Activated gamma-delta T cell treated with Interleukin-2 at 50 U/mL for 16 hours (primary cell): ENCODE measurements at places on chromosomes 7 and 10.

GRCh38 chr10:48692748-48693147 is 8.1 kb downstream of the WDFY4 start:
- no peak for DNase-seq

DNA sequence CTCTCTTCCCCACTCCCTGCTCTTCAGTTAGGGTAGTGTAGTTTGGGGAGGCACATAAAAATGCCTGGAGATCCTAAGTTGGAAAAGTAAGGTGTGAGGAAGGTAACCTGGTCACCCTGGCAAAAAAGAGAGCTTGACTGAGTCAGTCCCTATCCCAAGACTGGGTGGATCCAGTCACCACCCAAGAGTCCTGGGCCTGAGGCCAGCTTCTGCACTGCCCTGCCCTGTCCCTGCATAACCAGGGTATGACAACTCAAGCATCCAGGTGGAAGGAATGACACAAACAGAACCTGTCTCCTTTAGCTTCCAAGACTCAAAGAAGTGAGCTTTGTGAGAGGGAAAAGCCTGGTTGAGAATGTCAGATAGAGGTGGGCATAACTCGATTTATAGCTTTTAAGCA is 26.9 kb upstream of the SORBS1 start:
- DNase-seq, result no peak

GRCh38 chr10:66892871-66893270 is 33.0 kb upstream of the LRRTM3 start:
- DNase-seq, result no peak

DNA sequence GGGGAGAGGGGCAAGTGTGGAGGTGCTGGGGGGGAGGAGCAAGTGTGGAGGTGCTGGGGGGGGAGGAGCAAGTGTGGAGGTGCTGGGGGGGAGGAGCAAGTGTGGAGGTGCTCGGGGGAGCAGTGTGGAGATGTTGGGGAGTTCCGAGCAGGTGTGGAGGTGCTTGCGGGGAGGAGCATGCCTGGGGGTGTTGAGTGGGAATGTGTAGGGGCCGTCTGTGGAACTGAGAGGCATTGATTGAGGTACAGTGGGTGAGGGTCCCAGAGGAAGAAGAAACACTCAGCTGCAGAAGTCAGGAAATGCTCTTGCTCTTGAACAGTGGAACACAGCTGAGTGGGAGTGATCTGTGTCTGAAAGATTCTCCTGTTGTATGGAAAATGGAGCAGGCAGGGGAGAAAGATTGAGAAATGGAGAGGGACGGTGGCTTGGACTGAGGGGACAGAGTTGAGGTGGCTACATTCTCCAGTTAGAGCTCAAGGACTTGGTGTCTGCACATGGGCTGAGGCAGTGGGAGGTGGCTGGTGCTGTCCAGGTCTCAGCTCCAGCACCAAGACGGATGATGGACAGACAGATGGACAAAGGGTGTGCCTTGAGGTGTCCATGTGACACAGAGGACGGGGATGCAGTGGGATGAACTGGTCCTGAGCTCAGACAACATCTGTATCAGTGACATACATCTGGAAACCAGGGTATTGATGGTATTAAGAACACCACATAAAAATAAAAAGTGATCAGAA is 25.2 kb upstream of the NCAPG2 start:
- no peak for DNase-seq

GRCh38 chr10:86062647-86063145 is 303.9 kb downstream of the GRID1 start:
- DNase-seq, result no peak

DNA sequence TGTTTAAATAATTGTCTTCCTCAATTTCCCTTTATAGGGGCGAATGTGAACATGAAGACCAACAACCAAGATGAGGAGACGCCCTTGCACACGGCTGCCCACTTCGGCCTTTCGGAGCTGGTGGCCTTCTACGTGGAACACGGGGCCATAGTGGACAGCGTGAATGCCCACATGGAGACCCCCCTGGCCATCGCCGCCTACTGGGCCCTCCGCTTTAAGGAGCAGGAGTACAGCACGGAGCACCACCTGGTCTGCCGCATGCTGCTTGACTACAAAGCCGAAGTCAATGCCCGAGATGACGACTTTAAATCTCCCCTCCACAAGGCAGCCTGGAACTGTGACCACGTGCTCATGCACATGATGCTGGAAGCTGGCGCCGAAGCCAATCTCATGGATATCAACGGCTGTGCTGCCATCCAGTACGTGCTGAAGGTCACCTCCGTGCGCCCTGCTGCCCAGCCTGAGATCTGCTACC is 42.1 kb downstream of the ASB4 start:
- no peak for DNase-seq

- no peak for DNase-seq
Observed at GRCh38 chr7:127514499-127514898, 70.9 kb downstream of the GCC1 start.

DNA sequence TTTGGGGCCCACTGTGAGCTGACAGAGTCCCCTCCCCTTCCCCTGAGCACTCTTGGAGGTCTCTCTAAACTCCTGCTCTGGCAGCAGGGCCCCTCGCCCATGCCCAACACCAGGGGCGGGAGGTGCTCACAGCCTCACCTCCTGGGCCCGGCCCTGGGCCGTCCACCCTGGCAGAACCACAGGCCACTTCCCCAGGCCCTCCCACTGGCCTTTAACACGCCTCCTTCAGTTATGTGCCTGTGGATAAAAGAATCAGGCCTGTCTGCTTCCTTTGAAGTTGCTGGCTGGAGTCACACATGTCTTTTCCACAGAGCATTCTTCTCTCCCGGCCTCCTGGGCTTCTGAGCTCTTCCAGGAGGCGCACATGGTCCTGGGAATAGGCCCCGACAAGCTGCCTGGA is 10.2 kb downstream of the MYL10 start:
- DNase-seq, result no peak

- DNase-seq, result no peak
Observed at GRCh38 chr7:44283381-44284211, 41.8 kb downstream of the CAMK2B start.

GRCh38 chr7:132049462-132050304 is 493.3 kb upstream of the PODXL start:
- no peak for DNase-seq

- DNase-seq, result peak; percentile 66
Observed at GRCh38 chr7:117119192-117119924, 166.1 kb downstream of the ST7 start.

DNA sequence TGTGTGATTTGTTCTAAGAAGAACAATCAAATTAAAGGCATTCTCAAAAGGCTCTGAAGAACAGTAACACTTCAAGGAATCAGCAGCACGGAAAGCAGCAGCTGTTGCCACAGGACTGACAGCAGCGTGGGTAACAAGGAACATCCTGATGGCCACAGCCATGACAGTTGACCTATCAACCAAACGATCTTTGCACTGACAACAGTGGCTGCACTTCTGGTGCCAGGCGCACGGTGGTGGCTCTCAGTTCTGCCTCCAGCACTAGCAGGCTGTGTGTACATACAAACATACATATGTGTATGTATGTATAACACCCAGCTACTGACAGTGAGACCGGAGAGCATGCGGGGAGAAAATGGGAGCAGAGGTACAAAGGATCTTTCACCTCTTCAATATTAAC is 114.1 kb downstream of the ZFAND4 start:
- DNase-seq, result no peak

DNA sequence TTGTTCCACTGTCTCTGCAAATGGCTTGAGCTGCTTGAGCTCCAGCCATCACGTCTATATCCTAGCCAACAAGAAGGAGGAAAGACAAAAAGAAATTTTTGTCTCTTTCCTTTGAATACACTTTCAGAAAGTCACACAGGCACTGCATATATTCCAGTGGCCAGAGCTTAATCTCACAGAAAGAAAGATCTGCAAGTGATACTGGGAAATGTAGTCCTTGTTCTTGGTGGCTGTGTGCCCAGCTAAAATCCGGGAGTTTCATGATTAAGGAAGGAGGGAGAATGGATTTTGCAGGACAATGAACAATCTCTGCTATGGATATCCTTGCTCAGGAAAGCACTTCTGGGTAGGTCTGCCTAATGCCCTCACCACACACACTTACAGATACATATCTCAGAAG is 19.5 kb upstream of the DLG5 start:
- DNase-seq, result no peak

DNA sequence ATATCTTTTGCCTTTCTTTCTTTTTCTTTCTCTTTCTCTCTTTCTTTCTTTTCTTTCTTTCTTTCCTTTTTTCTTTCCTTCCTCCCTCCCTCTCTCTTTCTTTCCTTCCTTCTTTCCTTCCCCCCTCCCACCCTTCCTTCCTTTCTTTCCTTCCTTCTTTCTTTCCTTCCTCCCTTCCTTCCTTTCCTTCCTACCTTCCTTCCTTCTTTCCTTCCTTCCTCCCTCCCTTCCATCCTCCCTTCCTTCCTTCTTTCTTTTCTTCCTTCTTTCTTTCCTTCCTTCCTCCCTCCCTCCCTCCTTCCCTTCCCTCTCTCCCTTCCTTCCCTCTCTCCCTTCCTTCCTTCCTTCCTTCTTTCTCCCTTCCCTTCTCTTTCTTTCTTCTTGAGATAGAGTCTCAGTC is 25.5 kb upstream of the CALN1 start:
- no peak for DNase-seq

DNA sequence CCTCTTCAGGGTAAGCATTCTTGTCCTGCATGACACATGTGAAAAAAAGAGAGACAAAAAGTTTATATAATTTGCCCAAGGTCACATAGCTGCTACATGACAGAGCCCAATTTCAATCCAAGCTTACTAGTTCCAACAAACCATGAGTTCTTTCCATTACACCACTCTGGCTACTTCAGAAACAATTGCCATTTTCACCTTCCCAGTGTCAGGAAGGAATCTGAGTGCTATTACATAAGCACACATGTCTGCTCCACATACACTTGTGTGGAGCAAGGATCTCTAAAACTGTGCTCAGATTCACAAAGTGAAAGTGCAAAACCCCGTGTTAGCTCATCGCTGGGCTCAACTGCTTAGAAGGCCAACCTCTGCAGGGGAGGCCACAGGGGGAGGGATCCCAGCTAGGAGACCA is 356.2 kb upstream of the NFE2L3 start:
- DNase-seq, result no peak

GRCh38 chr10:97159646-97160305 is 26.0 kb downstream of the SLIT1 start:
- no peak for DNase-seq

GRCh38 chr10:70733051-70733450 is 52.1 kb downstream of the TBATA start:
- DNase-seq, result no peak

DNA sequence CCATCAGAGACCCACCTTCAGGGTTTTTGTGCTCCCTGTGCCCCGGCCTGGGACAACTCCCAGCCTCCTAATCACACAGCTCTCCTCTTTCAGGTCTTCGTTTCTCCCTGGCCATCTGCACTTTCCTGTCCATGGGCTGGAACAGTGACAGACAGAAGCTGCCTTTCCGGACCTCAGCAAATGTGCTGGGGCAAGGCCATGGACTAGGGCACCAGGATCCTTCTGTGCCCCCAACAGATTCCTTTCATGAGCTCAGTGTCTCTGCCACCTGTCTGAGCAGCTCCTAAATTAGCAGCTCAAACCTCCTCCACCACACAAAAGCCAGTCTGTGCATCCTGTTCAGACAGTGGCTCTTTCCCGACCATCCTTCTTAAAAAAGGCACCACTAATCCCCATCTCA is 41.9 kb upstream of the FRMD4A start:
- no peak for DNase-seq

GRCh38 chr7:922334-923107 is 32.0 kb downstream of the ADAP1 start:
- DNase-seq, result peak; percentile 56

DNA sequence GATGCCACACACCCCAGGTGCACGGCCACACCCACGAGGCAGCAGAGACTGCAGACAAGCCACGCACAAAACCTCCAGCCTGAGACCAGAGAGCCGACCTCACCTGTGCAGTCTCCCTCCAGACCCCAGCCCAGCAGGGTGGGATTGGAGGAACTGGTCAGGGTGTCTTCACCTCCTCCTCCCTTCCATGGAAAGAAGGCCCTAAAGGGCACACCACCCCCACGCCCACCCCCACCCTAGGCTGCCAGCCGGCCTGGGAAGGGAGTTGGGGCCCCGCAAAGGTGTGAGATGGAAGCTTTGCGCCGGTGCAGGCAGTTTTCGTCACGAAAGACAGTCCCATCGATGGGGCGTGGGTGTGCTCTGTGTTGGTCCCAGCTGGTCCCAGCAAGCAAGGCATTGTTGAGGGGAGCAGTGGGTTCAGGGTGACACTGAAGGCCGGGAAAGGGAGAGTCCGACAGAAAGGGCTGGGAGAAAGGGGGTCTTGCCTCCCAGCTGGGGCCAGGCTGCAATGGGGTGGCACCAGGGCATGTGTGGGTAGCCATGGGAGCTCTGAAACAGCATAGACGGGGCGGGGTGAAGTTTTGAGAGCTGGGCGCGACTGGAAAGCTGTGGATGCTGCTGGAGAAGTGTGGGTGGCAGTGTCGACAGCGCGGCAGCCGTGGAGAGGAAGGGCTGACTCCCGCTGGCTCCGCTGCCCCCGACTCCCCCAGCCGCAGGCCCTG is 349.2 kb downstream of the GLRX3 start:
- DNase-seq, result no peak

- DNase-seq, result no peak
Observed at GRCh38 chr7:120165227-120165626, 107.7 kb upstream of the KCND2 start.

- DNase-seq, result peak; percentile 11
Observed at GRCh38 chr7:116258734-116259133, 48.4 kb downstream of the TES start.

GRCh38 chr10:90321132-90321816 is 536.6 kb downstream of the HTR7 start:
- DNase-seq, result no peak

DNA sequence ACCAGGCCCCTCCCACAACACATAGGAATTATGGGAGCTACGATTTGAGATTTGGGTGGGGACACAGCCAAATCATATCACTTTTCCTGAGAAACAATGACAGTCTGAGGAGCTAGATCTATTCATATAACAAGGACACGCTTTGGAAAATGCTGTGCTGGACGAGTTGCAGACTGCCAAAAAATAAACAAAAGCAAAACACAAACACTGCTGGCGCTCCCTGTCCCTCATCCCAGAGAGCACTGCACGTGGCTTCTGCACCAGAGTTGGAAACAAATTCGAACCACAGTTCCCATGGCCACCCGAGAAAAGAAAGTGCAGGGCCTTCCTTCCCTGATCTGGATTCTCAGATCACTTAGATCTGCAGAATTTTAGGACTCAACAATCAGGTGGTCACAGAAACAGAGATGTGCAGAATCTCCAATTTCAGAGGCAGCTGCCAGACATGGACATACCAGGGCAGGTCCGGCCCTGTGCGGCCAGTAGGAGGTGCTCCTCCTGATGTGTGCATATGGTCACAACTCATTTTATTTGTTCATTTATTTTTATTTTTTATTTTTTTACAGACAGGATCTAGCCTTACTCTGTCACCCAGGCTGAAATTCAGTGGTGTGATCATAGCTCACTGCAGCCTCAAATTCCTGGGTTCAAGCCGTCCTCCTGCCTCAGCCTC is 35.2 kb upstream of the ECHDC3 start:
- no peak for DNase-seq

GRCh38 chr10:122013311-122013780 is 24.4 kb downstream of the TACC2 start:
- no peak for DNase-seq

- DNase-seq, result no peak
Observed at GRCh38 chr10:120486671-120487205, 29.7 kb downstream of the PLPP4 start.
